ENCODE measurements at places on chromosomes 11 and 22.
A peak's percentile ranks its signal among the peaks of the same experiment; 100 is the strongest.

- DNase-seq: no peak
These were observed 147.2 kb downstream of the TRPC6 start for GRCh38 chr11:101436511-101437142.

GRCh38 chr22:49812838-49813237 is 14.8 kb downstream of the BRD1 start:
- DNase-seq: no peak

GRCh38 chr11:43638717-43639116 is 41.8 kb upstream of the HSD17B12 start:
- DNase-seq: no peak

DNA sequence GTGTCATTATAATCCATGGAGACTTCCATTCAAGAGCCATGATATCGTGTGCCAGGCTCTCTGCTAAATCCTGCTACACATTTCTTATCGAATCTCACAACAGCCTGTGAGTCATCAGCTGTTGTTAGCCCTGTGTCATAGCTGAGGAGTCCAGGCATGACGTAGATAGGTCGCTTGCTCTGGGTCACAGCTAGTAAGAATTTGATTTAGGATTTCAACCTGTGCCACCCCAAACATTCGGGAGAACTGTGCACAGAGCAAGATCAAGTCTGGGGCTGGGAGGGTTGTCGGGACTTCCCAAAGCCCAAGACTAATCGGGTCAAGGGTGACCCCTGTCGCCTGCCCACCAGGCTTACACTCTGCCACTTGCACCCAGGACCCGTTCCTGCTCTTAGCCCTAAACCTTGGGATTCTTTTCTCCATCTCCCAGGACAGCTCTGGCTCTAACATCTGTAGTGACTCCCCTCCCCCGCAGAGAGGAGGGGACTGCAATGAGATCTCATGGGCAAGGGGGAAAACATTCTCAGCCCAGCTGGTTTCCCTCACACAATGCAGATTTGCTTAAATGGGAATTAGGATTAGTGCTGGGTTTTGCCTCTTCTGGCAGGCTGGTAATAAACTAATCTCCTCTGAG is 34.3 kb downstream of the TSPAN18 start:
- no peak for DNase-seq

DNA sequence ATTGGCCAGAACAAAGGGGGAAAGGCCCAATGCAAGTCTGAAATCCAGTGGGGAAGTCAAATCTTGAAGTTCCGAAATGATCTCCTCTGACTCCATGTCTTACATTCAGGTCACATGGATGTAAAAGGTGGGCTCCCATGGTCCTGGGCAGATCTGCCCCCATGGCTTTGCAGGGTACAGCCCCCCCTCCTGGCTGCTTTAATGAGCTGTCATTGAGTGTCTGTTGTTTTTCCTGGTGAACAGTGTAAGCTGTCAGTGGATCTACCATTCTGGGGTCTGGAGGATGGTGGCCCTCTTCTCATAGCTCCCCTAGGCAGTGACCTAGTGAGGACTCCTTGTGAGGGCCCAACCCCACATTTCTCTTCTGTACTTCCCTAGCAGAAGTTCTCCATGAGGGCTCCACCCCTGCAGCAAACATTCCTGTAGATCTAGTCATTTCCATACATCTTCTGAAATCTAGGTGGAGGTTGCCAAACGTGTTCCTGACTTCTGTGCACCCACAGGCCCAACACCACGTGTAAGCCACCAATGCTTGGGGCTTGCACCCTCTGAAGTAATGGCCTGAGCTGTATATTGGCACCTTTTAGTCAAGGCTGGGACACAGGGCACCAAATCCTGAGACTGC is 9.3 kb downstream of the CARD18 start:
- no peak for DNase-seq

DNA sequence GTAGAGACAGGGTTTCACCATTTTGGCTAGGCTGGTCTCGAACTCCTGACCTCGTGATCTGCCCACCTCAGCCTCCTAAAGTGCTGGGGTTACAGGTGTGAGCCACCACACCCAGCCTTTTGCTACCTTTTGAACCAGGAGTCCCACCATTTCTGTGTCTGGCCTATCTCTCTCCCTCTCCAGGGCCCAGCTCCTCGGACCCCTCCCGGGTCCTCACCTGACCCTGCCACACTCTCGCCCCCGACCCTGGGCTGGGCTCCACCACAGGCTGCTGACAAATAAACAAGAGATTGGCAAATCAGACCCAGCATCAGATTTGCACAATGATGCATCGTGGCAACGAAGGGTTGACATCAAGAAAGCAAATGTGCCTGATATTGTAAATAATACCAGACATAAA is 8.8 kb downstream of the KRTAP5-5 start:
- DNase-seq: no peak

GRCh38 chr11:120147950-120148270 is 10.0 kb upstream of the TRIM29 start:
- no peak for DNase-seq

DNA sequence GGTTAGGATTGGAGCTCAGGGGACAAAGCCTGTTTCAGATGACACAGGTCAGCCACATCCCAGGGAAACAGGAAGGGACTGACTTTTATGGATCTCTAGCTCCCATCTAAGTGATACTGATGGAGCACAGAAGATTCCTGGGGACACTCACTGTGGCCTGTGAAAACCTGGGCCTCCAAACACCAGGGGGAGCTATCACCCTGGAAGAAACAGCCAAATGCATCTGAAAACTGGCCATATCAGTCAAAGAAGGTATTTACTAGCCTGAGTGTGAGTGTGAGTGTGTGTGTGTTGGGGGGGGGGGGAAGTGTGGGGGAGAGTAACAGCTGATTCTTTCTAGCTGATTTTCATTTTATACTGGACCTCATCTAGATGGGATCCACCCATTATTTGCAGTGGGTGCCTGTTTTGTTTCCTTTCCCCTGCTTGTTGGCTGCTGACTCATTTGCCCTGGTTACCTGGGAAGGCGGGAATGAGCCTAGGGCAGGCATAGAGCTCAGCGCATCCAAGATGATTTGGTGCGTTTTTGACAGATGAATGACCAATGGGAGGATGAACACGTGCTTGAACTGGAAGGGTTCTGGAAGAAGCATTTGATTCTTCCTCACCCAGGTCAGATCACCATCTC is 284.0 kb downstream of the KIRREL3 start:
- no peak for DNase-seq

- DNase-seq: no peak
These were observed 15.6 kb downstream of the POU2F3 start for GRCh38 chr11:120255519-120255866.

DNA sequence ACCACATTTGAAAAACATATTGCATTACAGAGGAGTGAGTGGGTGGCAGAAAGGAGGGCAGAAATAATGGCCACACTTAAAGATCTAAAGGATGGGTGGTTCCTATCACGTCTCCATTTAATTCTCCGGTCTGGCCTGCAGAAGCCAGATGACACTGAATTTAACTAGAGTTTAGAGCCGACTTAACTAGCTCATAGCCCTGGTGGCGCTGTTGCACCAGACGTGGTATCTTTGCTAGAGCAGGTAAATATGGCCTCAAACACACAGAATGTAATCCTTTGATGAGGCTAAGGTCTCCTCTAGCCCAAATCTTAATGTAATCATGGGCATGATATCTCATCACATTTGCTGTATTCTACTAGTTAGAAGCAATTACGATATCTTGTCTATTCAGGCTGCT is 51.5 kb upstream of the GAL start:
- peak; percentile 28 for DNase-seq

DNA sequence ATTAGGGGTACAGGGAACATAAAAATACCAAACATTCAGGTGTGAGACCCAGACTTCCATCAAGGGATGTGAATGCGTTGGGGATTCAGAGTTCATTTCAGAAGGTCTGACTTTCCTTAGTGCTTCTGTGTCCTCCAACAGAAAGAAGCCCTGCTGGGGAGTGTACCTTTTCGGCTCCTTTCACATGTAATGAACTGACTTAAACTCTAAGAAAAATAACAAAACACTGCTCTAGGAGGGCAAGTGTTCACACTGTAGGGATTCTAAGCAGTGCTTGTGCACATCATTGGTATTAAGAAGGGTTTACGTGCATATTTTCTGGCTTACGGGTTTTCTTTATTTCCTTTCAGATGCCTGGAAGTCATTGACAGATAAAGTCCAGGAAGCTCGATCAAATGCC is 15.7 kb upstream of the TTC36 start:
- DNase-seq: no peak

- DNase-seq: no peak
These were observed 86.0 kb downstream of the C11orf87 start for GRCh38 chr11:109507836-109508561.

GRCh38 chr22:22692707-22693530 is 48.5 kb downstream of the GGTLC2 start:
- DNase-seq: peak; percentile 25

- DNase-seq: no peak
These were observed 2.2 kb upstream of the RPS6KA4 start for GRCh38 chr11:64356498-64357411.

DNA sequence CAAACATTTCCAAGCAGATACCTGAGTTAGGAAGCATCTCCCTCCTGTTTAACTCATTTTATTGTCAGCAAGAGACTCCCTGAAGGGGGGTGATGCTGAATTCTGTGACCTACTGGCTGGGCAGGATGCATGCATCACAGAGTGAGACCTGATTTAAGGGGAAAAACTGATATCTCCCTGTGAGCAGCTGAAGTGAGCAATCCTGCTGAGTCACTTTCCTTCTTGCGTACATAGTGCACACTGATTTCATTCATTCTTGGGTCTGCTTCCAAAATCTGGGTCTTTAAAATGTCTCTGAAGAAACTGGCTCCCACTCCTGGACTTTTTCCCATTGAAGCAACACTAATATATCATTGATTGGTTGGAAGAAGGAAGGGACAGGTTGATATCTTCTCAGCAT is 23.3 kb downstream of the P4HA3 start:
- DNase-seq: no peak

DNA sequence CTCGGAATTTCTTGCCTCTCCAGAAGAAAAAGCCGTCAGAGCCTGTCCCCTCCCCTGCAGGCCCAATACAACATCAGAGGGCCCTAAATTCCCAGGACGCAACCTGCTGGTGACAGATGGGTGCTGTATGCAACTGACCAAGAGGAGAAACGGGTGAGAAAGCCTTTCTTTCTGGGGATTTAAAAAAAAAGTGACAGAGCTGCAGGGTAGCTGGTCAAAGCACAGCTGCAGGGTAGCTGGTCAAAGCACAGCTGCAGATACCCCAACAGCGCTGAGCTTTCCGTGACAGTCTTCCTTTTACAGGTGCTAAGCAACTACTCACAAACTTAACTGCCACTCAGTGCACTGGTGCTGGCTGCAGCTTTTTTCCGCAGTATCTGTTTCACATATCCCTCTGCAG is 17.8 kb downstream of the AP1B1 start:
- DNase-seq: no peak

DNA sequence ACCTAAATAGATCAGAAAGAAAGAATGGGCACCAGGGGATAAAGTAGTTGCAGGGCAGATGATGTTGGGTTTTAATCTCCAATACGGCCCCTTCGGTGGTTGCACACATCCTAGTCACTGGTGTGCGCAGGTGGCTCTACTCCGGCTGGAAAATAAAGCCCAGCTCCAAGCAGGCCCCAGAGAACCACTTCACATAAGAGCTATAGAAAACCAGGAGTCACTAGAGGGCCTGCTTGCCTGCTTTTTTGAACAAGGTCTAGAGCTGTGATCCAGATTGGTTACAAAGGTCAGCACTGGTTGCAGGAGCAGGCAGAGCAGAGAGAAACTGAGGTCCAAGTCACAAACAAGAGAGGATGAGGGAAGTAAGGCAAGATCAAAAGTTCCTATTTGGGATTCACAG is 41.5 kb upstream of the MS4A8 start:
- DNase-seq: no peak

DNA sequence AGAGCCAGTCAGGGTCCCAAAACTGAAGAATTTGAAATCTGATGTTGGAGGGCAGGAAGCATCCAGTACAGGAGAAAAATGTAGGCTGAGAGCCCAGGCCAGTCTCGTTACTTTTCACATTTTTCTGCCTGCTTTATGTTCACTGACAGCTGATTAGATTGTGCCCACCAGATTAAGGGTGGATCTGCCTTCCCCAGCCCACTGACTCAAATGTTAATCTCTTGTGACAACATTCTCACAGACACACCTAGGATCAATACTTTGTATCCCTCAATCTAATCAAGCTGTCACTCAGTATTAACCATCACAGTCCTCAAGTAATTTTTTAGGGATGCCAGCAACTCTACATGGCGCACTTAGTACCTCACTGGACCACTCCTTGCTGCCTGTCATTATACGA is 1345.3 kb downstream of the FAM181B start:
- DNase-seq: no peak

GRCh38 chr11:86064220-86064803 is 4.6 kb downstream of the PICALM start:
- DNase-seq: no peak

GRCh38 chr22:50260801-50261614 is 475 bp downstream of the MAPK12 start:
- no peak for DNase-seq

GRCh38 chr22:39299829-39300178 is 19.6 kb downstream of the RPL3 start:
- no peak for DNase-seq

- peak; percentile 45 for DNase-seq
These were observed at the start of gene SEC14L2 for GRCh38 chr22:30396871-30397655. Gene SEC14L2 (plus strand): TSS chr22:30397018. CDS start chr22:30397117, 99 bp downstream.

DNA sequence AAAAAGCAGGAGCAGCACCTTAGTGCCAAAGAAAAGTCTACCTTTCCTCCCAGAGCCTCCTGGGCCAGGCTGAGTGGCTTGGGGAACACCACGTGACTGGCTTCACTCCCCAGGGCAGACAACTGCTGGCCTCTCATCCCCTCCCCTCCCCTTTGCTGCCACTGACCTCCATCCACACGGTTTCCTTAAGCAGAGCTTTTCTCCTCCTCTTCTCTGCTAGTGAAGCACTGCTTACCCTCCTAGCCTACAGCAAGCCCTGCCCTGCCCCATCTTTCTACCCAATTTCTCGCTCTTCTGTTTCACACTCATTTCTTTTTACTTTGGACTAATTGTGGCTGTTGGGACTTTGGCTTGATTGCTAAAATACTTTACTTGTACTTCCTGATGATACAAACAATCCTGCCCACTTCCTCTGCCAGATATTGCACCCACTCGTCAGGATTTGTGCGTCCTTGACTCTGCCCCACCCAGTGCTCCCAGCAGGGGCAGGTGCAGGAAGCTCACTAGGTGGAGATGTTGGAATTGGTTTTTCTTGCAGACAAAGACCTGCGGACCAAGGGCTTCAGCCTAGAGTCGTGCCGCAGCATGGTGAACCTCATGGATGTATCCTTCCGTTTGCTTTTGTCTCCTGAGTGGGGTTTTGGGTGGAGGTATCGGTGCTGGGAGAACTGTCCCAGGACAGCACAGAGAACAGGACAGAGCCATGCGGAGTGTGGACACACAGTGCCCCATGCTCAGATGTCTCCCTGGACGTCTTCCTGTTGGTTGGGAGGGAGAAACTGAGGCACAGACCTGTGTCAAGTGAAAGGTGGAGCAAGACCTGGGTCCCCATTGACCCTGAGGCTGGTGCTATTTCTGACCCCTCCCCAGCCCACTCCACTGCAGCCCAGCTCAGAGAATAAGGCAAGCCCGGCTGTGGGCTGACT is 27.3 kb downstream of the CAPN1 start:
- DNase-seq: no peak

GRCh38 chr11:65615229-65615949 is at the start of gene PCNX3:
Gene PCNX3 (plus strand): TSS chr11:65615776. CDS start chr11:65616312, 536 bp downstream.
- DNase-seq: peak; percentile 100
